Glomerular endothelial cell (primary cell): ENCODE measurements at places on chromosomes 11 and 22. TPM values are rescaled to one million over a fixed set of nuclear protein-coding genes. Genes with fewer than 3 reads are reported as not detected.

The ROBO4 gene
- 605 and 785 TPM in 2 replicates for total RNA-seq

The SMC1B gene
- total RNA-seq: not detected in 2 replicates

The HEPHL1 gene
- total RNA-seq: not detected in 2 replicates

The SAA2 gene
- total RNA-seq: 0.87 TPM in 1 of 2 replicates, not detected in the other
